Left lung (tissue), 14 donors: ENCODE measurements at places on chromosomes 7 and 10. TPM values are rescaled to one million over a fixed set of nuclear protein-coding genes. Genes with fewer than 3 reads are reported as not detected.
A peak's percentile ranks its signal among the peaks of the same experiment; 100 is the strongest.

DNA sequence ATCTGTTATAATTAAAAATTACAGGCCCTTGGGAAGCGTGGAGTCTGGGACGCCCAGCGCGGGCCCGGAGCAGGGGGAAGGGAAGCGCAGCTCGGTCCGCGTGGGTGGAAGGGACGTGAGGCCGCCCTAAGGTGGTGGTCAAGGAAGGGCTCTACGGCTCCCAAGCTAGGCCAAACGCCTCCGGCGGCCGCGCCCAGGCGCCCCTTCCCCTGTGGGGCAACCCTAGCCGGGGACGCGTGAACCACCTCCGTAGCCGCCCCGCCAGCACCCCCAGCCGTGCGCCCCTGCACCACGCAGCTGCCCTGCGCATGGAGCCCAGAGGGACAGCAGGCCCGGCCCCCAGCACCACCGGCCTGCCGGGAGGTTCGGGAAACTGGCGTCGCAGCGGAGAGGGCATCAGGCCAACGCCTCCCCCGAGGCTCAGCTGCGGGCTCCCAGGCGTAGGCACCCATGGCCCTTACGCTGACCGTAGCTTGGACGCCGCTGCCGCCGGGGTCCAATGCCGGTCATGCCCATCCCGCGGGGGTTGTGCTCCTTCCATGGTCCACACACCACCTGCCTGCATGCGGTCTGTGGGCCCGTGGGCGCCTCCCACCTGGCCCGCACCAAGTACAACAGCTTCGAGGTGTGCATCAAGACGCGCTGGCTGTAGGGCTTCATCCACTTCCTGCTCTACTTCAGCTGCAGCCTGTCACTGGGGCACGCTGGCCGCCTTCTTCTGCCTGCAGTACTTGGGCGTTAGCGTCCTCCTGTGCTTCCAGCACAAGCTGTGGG is 166.7 kb downstream of the SEPTIN7 start:
- no peak overlapping the region for H3K4me3 ChIP-seq
- H3K27ac ChIP-seq = no peak overlapping the region
- no peaks in the 10 kb centered on the region for H3K36me3 ChIP-seq
- H3K4me1 ChIP-seq = no peaks in the 10 kb centered on the region

- H3K4me1 ChIP-seq = peaks cover 12% of the 10 kb centered on the region
- no peaks in the 10 kb centered on the region for H3K27me3 ChIP-seq
- H3K36me3 ChIP-seq = no peaks in the 10 kb centered on the region
- H3K4me3 ChIP-seq = no peak overlapping the region
- no peak overlapping the region for H3K27ac ChIP-seq
These were observed 130.5 kb downstream of the CUX1 start for GRCh38 chr7:101947899-101948298.

The FIGNL1 gene
- total RNA-seq = 13.5 TPM

DNA sequence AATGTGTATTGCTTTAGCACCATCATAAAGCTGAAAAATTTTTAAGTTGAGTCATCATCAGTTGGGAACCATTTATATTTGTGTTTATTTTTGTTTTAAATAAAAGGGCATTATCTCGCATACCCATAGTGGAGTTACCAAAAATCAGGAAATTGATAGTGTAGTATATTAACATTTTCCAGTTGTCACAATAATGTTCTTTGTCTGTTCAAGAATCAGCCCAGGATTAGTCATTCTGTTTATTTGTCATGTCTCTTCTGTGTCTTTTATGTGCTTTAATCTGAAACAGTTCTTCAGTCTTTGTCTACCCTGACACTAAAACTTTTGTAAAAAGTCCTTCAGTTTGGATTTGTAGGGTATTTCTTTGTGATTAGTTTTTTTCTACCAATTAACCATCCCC is 827.8 kb upstream of the ZWINT start:
- H3K36me3 ChIP-seq = no peaks in the 10 kb centered on the region
- H3K27ac ChIP-seq = no peak overlapping the region
- H3K4me1 ChIP-seq = no peaks in the 10 kb centered on the region
- no peaks in the 10 kb centered on the region for H3K27me3 ChIP-seq
- no peak overlapping the region for H3K4me3 ChIP-seq
- DNase-seq = no peak

The VGF gene
- total RNA-seq = not detected

DNA sequence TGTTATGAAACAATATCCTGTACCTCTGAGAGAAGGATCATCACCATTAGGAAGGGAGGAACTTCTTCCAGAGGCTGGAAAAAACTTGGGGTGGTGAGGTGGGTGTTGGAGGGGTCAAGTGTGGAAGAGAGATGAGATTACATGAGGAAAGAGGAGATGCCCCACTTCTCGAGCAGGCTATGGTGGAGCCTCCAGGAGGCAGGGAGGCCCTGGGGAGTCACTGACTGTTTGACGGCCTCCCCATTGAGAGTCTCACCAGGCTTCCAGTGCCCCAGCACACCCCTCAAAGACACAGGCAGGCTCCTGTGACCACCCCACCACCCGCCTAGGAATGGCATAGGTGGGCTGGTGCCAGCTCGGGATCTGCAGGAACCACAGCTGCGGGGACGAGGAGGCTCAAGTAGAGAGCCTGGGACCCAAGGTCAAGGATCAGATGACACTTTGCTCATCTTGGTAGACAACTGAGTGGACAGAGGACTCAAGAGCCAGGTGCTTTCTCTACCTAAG is 185.3 kb upstream of the GDF10 start:
- no peak overlapping the region for H3K27ac ChIP-seq
- DNase-seq = no peak
- no peaks in the 10 kb centered on the region for H3K4me1 ChIP-seq
- no peaks in the 10 kb centered on the region for H3K36me3 ChIP-seq
- no peaks in the 10 kb centered on the region for H3K27me3 ChIP-seq

DNA sequence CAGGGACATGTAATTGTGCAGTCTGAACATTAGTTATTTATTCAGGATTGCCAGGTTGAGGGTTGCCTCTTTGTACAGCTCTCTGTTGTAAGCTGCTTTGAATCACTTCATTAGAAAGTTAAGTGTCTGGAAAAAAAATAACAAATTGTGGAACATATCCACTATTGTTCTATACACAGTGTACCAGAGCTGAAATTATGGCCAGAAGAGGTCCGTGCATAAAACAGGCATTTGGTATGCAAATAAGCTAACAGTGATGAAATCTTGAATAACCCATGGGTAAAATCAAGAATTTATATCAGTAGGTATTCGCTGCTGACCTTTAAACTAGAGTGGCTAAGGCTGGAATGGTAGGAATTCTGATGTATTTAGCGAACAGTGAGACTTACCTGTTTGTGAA is 152.1 kb downstream of the LHFPL3 start:
- H3K27ac ChIP-seq = no peak overlapping the region
- no peak overlapping the region for H3K4me3 ChIP-seq
- DNase-seq = no peak
- H3K4me1 ChIP-seq = no peaks in the 10 kb centered on the region

The PCLO gene
- total RNA-seq = 5.9 TPM

- H3K27me3 ChIP-seq = no peaks in the 10 kb centered on the region
- H3K4me1 ChIP-seq = peaks cover 38% of the 10 kb centered on the region
- H3K4me3 ChIP-seq = no peak overlapping the region
- peak overlapping the region; percentile 56 for H3K27ac ChIP-seq
- DNase-seq = no peak
These were observed 5.0 kb downstream of the CD36 start for GRCh38 chr7:80643336-80643915.

The HOXA4 gene
- 3.4 TPM for total RNA-seq

DNA sequence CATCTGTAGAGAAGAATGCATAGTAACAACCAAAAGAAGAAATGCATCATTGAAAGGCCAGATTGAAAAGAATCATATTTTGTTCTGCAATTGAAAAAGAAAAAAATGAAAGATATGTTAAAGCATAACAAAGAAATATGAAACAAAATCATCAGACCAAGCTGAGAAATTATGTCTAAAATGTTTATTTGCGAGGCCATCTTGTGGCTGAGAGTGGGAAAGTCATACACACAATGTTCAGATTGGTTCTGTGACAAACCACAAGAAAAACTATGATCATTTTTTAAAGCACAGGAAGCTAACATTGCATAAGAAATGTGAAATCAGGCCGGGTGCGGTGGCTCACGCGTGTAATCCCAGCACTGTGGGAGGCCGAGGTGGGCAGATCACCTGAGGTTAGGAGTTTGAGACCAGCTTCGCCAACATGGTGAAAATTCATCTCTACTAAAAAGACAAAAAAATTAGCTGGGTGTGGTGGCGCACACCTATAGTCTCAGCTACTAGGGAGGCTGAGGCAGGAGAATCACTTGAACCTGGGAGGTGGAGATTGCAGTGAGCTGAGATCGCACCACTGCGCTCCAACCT is 36.6 kb downstream of the ABCB5 start:
- no peaks in the 10 kb centered on the region for H3K27me3 ChIP-seq
- H3K36me3 ChIP-seq = no peaks in the 10 kb centered on the region
- no peak overlapping the region for H3K4me3 ChIP-seq
- no peaks in the 10 kb centered on the region for H3K4me1 ChIP-seq
- no peak for DNase-seq
- H3K27ac ChIP-seq = no peak overlapping the region

- no peak for DNase-seq
- H3K27ac ChIP-seq = no peak overlapping the region
- H3K27me3 ChIP-seq = no peaks in the 10 kb centered on the region
- H3K4me3 ChIP-seq = no peak overlapping the region
- no peaks in the 10 kb centered on the region for H3K36me3 ChIP-seq
- H3K4me1 ChIP-seq = no peaks in the 10 kb centered on the region
These were observed 10.4 kb downstream of the CUL2 start for GRCh38 chr10:35079763-35080162.

The SFTPD gene
- 878 TPM for total RNA-seq

- no peak overlapping the region for H3K4me3 ChIP-seq
- DNase-seq = peak; percentile 59
- H3K4me1 ChIP-seq = peaks cover 63% of the 10 kb centered on the region
- H3K27me3 ChIP-seq = no peaks in the 10 kb centered on the region
- H3K36me3 ChIP-seq = peaks cover 89% of the 10 kb centered on the region
These were observed 54.1 kb upstream of the PPIF start for GRCh38 chr10:79292891-79293746.

The SYT15 gene
- total RNA-seq = 30.9 TPM

The COL13A1 gene
- total RNA-seq = 2.1 TPM

- DNase-seq = no peak
- no peak overlapping the region for H3K4me3 ChIP-seq
- no peaks in the 10 kb centered on the region for H3K36me3 ChIP-seq
- H3K27me3 ChIP-seq = no peaks in the 10 kb centered on the region
- H3K27ac ChIP-seq = no peak overlapping the region
- H3K4me1 ChIP-seq = no peaks in the 10 kb centered on the region
These were observed 243.0 kb upstream of the GLI3 start for GRCh38 chr7:42479816-42480633.

DNA sequence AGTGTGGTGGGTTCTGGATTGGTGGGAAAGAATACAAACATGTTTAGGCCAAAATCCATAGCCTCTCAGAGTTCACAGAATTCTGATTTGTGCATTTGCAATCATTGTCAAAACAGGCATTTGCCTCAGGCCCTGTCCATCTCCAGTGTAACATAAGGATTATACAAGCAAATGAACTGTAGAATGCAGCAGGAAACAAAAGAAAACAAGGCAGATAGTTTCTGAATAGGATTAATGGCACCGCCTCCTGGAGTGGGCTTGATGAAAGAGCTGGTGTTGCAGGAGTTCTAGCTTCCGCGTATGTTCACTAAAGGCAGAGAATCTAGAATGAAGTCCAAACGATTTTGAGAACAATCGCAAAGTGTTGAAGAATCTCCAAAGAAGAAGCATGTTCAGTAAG is 11.3 kb upstream of the MPP7 start:
- no peak overlapping the region for H3K4me3 ChIP-seq
- H3K27me3 ChIP-seq = peaks cover 14% of the 10 kb centered on the region
- DNase-seq = no peak
- H3K4me1 ChIP-seq = no peaks in the 10 kb centered on the region
- H3K36me3 ChIP-seq = no peaks in the 10 kb centered on the region

DNA sequence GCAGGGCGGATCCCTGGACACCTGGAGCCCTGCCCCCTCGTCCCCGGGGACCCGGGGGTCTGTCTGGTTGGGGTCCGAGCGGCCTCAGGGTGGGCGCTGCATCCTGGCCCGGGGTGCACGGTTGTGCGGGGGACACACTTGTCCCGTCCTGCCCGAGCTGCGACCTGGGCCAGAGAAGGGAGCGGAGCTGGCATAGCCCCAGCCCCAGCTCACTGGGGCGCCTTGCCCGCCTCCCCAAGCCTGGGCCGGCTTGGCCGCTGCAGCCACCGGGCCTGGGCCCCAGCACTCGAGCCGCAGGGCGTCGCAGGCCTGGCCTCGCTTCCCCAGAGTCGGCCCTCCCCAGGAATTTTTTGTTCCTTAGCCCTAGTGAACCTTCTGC is 54.5 kb downstream of the GLRX3 start:
- peak overlapping the region; percentile 41 for H3K4me3 ChIP-seq
- H3K4me1 ChIP-seq = no peaks in the 10 kb centered on the region
- H3K36me3 ChIP-seq = peaks cover 22% of the 10 kb centered on the region

DNA sequence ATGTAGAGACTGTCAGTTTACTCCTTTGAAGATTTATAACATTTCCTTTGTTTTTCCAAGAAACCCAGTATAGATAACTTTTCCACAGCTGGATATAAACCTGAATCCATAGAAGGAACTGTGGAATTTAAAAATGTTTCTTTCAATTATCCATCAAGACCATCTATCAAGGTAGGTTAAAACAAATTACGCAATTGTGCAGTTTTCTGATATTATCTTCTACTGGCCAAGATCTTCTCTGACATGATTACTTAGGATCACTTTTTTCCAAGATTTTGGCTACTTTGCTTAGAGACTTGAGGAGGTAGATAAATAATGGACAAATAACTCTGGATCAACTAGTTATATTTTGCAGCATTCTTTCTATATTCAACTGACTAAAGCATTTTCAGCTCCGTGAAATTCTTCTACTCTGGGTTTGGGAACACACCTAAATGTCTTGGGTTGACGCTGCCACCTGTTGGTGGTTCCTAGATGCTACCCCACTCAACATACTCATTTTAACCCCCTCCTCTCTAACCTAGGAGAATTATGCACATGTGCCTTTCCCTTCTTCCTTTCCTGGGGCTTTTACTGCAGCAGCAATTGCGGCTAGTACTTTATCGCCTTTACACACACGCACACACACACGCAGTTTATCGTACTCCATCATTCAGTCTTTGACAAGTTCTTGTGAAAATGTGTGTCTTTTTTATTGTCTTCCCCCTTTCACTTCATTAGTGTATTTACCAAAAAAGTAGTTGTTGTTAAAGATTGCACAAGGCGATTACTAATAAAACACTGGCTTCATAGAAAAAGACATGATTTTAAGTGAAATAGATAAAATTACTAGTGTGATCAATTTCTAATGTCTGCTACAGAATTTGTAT is 32.7 kb downstream of the ABCB5 start:
- no peaks in the 10 kb centered on the region for H3K4me1 ChIP-seq
- no peaks in the 10 kb centered on the region for H3K27me3 ChIP-seq
- DNase-seq = no peak
- H3K4me3 ChIP-seq = no peak overlapping the region

- no peak overlapping the region for H3K4me3 ChIP-seq
- no peaks in the 10 kb centered on the region for H3K27me3 ChIP-seq
- no peak overlapping the region for H3K27ac ChIP-seq
- peaks cover 7% of the 10 kb centered on the region for H3K36me3 ChIP-seq
- H3K4me1 ChIP-seq = no peaks in the 10 kb centered on the region
These were observed 33.1 kb downstream of the SMC3 start for GRCh38 chr10:110600487-110601101.

The BLNK gene
- total RNA-seq = 9.4 TPM

GRCh38 chr10:104117839-104118323 is 4.1 kb upstream of the SFR1 start:
- peaks cover 19% of the 10 kb centered on the region for H3K4me1 ChIP-seq
- peak; percentile 36 for DNase-seq
- H3K27me3 ChIP-seq = no peaks in the 10 kb centered on the region
- H3K27ac ChIP-seq = peak overlapping the region; percentile 46
- H3K36me3 ChIP-seq = no peaks in the 10 kb centered on the region
- H3K4me3 ChIP-seq = no peak overlapping the region

- no peak overlapping the region for H3K4me3 ChIP-seq
- H3K27me3 ChIP-seq = no peaks in the 10 kb centered on the region
- DNase-seq = peak; percentile 17
- no peak overlapping the region for H3K27ac ChIP-seq
- H3K36me3 ChIP-seq = no peaks in the 10 kb centered on the region
These were observed 53.4 kb upstream of the CYP2C18 start for GRCh38 chr10:94630017-94630688.
